ENCODE measurements at places on chromosomes 6 and 20. TPM values are rescaled to one million over a fixed set of nuclear protein-coding genes. Genes with fewer than 3 reads are reported as not detected.

The CTAGE9 gene
- total RNA-seq, result not detected

The MAFB gene
- total RNA-seq, result 0.99 TPM

The FAM184A gene
- total RNA-seq, result 1.2 TPM

The SIGLEC1 gene
- total RNA-seq, result not detected

The TMEM242 gene
- 7.9 TPM for total RNA-seq

The CTCFL gene
- not detected for total RNA-seq

The LPA gene
- not detected for total RNA-seq

The RAB44 gene
- not detected for total RNA-seq

The MTFR2 gene
- total RNA-seq, result 3.2 TPM

The TMEM14A gene
- total RNA-seq, result 28.5 TPM

The ENPP5 gene
- total RNA-seq, result 0.87 TPM

The SLC12A5 gene
- 0.06 TPM for total RNA-seq

The MOG gene
- not detected for total RNA-seq

The DUSP15 gene
- total RNA-seq, result 2.5 TPM

The CLIC5 gene
- total RNA-seq, result not detected

The DNMT3B gene
- total RNA-seq, result 2.9 TPM

The HACE1 gene
- 16.0 TPM for total RNA-seq

The MAPK14 gene
- 43.9 TPM for total RNA-seq

The CD93 gene
- 13.4 TPM for total RNA-seq

The MRAP2 gene
- total RNA-seq, result 1.5 TPM

The CYP24A1 gene
- not detected for total RNA-seq

The DSP gene
- total RNA-seq, result 0.25 TPM

The TCF21 gene
- 2.1 TPM for total RNA-seq

The PRDM1 gene
- 0.40 TPM for total RNA-seq

The SGK2 gene
- 0.44 TPM for total RNA-seq

The LY6G6D gene
- not detected for total RNA-seq

The TINAG gene
- not detected for total RNA-seq

The EIF2S2 gene
- 85.1 TPM for total RNA-seq

The PFDN6 gene
- 38.6 TPM for total RNA-seq

The LRRN4 gene
- total RNA-seq, result not detected

All from aortic smooth muscle cell (primary cell).